Activated CD4-positive, alpha-beta T cell treated with anti-CD3 and anti-CD28 coated beads, Interleukin-2, amount 50 U/mL, for 4 hours (primary cell): ENCODE measurements at places on chromosomes 7 and 10.

- no peak for DNase-seq
These were observed 250.7 kb upstream of the ZNF32 start for GRCh38 chr10:43899224-43899959.

DNA sequence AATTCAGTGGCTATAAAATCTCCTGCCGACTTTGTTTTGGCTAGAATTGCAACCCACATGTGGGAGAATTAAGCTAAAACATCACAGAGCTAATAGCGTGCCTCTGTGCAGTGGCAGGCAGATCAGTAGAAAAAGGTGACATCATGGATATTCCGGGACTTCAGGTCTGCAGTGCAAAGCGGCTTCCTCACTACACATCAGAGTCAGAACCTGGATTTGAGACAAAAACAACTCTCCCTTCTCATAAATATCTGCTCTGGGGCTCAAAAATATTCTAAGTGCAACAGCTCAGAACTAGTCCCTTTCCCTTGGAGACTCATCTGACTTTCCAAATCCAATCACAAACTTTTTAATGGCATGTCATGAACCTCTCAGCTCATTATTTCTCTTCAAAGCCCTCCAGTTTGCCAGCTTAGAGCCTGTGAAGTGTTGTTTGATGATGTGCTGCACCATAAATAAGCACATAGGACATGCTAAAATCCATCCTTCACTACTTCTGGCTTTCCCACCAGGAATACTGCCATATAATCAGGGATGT is 337.1 kb downstream of the RNLS start:
- DNase-seq, result no peak

DNA sequence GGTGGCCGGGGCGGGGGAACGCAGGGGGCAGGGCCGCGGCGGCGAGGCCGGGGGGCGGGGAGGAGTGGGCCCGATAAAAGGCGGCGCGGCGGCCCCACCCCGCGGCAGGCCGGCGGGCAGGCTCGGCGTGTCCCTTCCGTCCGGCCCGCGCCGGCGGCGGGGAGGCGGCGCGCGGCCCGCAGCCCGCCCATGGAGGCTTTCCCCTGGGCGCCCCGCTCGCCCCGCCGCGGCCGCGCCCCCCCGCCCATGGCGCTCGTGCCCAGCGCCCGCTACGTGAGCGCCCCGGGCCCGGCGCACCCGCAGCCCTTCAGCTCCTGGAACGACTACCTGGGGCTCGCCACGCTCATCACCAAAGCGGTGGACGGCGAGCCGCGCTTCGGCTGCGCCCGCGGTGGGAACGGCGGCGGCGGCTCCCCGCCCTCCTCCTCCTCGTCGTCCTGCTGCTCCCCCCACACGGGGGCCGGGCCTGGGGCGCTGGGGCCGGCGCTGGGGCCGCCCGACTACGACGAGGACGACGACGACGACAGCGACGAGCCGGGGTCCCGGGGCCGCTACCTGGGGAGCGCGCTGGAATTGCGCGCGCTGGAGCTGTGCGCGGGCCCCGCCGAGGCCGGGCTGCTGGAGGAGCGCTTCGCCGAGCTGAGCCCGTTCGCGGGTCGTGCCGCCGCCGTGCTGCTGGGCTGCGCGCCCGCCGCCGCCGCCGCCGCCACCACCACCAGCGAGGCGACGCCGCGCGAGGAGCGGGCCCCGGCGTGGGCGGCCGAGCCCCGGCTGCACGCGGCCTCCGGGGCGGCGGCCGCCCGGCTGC is at the start of gene NANOS1:
Gene NANOS1 (plus strand): TSS at position 102 of the 808 bp plus-strand sequence. CDS start 88 bp downstream, at position 190.
- no peak for DNase-seq

- no peak for DNase-seq
These were observed 4.4 kb upstream of the GRK5 start for GRCh38 chr10:119203006-119203405.

DNA sequence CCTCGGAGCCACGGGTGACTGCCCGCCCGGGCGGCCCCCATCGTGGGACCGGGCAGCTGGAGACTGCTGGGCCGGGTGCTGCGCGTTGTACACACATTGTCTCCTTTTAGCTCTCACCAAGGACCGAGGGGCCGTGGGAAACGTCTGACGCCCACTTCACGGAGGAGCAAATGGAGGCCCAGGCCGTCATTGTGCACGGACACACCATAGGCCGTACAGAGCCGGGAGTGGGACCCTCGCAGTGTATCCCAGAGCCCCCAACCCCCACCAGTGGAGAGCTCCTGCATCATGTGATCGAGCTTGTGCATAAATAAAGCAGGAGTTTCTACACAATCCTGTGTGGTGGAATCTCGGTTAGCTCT is 722 bp downstream of the DENND10 start:
- DNase-seq, result no peak

DNA sequence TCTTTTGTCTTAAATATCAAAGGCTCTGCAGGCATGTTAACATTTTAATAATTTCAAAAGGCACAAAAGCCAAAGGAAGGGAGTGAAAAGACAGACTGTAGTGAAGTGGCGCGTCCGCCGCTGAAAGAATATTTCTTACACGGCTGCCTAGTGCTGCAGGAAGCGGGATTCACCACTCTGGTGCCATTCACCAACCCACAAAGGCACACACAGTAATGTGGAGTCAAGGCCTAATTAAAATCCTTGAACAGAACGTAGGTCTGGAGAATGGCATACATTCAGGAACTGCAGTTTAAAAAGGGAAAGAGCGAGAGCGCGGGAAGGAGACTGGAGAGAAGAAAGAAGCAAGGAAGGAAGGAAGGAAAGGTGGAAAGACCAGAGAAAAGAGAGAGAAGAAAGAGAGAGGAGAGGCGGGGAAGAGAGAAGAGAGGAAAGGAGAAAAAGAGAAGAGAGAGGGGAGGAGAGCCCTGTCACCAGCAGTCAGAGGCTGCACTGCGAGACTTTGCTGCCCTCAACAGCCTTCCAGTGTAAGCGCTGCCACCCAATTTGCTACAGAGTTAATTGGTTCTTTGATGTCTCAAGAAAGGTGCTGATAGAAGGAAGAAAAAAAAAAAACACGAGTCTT is 554.0 kb downstream of the MDFIC start:
- DNase-seq, result no peak

DNA sequence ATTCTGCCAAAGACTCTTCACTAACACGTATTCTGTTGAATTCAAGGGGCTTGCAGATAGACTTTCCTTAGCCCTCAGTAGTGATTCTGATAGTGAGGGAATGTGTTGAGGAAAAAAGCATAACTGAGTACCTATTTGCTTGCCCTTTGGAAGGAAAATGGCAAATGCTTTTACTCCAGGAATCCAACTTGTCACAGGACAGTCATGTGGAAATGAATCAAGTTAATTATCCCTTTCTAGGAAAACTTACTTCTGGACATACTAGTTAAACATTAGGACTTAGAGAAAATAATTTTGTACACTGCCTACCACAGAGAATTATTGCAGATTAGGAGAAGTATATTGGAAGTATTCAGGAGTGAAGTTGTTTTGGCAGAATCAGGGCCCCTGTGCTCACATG is 148.9 kb upstream of the SLC13A1 start:
- DNase-seq, result no peak

- no peak for DNase-seq
These were observed 599.6 kb upstream of the POT1 start for GRCh38 chr7:125529249-125529648.

GRCh38 chr7:25787336-25787735 is 364.7 kb upstream of the NFE2L3 start:
- no peak for DNase-seq

DNA sequence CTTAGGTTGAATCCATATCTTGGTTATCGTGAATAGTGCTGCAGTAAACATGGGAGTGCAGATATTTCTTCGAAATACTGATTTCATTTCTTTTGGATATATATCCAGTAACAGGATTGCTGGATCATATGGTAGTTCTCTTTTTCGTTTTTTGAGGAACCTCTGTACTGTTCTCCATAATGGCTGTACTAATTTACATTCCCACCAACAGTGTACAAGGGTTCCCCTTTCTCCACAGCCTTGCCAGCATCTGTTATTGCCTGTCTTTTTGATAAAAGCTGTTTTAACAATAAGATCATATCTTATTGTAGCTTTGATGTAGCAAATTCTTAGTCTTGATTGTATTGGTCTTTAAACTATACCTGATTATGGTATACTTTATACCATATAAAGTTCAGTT is 45.3 kb downstream of the ZNRF2 start:
- DNase-seq, result no peak

GRCh38 chr10:71575934-71576801 is 143.4 kb downstream of the C10orf105 start:
- DNase-seq, result no peak

DNA sequence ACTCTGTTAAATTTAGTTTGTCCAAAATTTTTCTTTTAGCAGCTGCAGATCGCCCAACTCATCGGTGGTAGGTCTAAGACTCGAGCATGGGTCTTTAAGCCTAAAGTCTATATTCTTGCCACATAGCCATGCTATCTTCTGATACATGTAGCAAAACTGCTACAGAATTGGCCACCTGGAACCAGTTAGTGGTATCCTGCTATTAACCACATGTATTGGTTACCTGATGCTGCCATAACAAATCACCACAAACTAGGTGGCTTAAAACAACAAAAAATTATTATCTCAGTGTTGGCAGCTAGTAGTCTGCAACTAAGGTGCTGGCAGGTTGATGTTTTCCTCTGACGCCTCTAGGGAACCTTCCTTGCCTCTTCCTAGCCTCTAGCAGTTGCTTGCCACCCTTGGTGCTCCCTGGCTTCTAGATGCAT is 96.7 kb upstream of the PIK3CG start:
- no peak for DNase-seq

DNA sequence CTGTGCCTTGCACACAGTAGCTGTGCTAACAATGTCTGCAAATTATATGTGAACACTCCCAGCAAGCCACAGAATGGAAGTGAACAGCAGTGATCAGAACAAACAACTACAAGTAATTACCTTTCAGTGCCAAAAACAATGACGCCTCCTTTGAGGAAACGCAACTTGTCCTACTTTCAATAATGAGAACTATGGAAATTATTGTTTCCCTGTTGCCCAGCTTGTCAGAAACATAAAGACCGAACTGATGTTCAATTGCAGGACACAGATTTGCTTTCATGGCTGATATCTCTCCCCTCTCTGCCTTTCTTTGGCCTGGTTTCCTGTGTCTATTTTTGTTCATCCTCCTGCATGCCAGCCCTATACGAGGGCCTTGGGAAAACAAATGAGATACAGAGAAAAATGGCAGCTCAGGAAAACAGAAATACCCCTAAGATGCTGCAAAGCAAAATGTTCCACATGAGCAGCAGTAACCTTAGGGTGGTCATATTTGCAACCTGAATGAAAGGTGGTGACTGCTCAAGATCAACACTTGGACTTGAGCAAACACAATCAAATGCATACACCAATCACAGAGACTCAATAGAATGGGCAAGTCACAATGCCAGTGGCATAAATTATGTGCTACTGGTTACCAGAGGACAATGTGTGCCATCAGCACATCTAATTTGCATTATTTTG is 26.8 kb downstream of the COBL start:
- DNase-seq, result no peak

GRCh38 chr7:33921216-33921938 is 16.0 kb downstream of the BMPER start:
- no peak for DNase-seq

- DNase-seq, result no peak
These were observed 172.0 kb downstream of the ZEB1 start for GRCh38 chr10:31490858-31491504.

DNA sequence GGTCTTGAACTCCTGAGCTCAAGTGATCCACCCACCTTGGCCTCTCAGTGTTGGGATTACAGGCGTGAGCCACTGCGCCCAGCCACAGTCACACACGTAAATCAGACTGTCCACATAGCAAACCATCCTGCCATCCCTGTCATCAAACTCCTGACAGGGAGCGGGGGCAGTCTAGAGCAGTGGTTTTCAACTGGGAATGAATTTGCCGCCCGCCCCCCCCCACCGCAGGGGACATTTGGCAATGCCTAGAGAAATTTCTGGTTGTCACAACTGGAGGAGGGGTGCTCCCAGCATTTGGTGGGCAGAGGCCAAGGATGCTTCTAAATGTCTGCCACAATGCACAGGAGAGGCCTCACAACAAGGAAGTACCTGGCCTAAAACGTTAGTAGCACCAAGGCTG is 24.1 kb downstream of the CAMK2G start:
- DNase-seq, result no peak

GRCh38 chr10:35716776-35717175 is 74.7 kb upstream of the FZD8 start:
- DNase-seq, result no peak

GRCh38 chr7:7883394-7883793 is 85.2 kb upstream of the GLCCI1 start:
- DNase-seq, result no peak

- DNase-seq, result no peak
These were observed 467 bp downstream of the EXOSC1 start for GRCh38 chr10:97445357-97445721.

- DNase-seq, result no peak
These were observed 93.4 kb upstream of the ARMC3 start for GRCh38 chr10:22834471-22834870.

DNA sequence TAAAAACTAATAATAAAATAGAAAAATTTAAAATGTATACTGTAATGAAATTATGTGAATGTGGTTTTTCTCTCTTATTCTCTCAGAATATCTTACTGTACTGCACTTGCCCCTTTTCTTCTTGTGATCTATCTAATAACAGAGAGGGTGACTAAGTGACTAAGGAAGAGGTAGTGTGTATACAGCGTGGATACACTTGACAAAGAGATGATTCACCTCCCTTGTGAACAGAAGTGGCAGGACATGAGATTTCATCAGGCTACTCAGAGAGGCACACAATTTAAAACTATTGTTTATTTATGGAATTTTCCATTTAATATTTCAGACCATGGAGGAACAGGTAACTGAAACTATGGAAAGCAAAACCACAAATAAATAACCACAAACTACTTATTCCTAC is 806.6 kb upstream of the GHITM start:
- no peak for DNase-seq

DNA sequence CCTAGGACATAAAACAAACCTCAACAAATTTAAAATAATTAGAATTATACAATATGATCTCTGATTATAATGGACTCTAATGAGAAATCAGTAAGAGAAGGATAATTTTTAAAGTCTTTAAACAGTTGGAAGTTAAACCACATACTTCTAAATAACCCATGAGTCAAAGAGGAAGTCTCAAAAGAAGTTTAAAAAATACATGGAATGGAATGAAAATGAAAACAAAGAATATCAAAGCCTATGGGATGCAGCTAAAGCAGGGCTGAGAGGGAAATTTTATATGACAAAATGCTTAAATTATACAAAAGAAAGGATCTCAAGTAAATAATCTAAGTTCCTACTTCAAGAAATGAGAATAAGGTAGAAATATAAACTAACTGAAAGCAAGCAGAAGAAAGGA is 460.5 kb downstream of the RPS24 start:
- DNase-seq, result no peak

- DNase-seq, result no peak
These were observed 44.8 kb downstream of the ADCYAP1R1 start for GRCh38 chr7:31096877-31097258.

- no peak for DNase-seq
These were observed 194.3 kb downstream of the PTEN start for GRCh38 chr10:88057720-88058119.
